ENCODE measurements at places on chromosomes 3 and 15.

- DNase-seq: no peak
Observed at GRCh38 chr3:113498221-113499005, 16.5 kb downstream of the SPICE1 start.

GRCh38 chr3:165636684-165637015 lies 200.6 kb downstream of the BCHE start:
- no peak for DNase-seq

GRCh38 chr3:152040319-152040718 lies 166.9 kb downstream of the SUCNR1 start:
- no peak for DNase-seq

DNA sequence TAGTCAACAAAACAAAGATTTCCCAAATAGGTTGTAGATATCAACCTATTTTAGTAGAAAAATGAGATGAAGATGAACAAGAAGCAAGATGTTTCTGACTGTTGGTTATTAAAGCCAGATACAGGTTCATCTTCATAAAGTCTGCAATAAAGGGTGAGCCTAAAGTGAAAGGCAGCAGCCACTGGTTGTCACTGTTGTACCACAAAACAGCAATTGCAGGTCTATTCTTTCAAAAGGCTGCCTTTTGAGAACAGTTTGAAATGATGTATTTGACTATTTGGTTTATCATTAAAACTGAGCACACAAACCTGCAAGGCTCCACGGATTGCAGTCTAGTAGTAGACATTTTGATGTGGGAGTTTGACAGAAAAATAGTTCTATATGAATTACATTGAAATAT lies 543.4 kb downstream of the GBE1 start:
- DNase-seq: no peak

GRCh38 chr3:10524799-10525301 lies 19.5 kb upstream of the ATP2B2 start:
- DNase-seq: no peak

GRCh38 chr3:129555616-129556357 lies 12.8 kb downstream of the H1-8 start:
- DNase-seq: no peak

GRCh38 chr15:100330629-100331215 lies 11.1 kb downstream of the ADAMTS17 start:
- DNase-seq: no peak

- no peak for DNase-seq
Observed at GRCh38 chr15:82183121-82184031, 79.2 kb downstream of the EFL1 start.

DNA sequence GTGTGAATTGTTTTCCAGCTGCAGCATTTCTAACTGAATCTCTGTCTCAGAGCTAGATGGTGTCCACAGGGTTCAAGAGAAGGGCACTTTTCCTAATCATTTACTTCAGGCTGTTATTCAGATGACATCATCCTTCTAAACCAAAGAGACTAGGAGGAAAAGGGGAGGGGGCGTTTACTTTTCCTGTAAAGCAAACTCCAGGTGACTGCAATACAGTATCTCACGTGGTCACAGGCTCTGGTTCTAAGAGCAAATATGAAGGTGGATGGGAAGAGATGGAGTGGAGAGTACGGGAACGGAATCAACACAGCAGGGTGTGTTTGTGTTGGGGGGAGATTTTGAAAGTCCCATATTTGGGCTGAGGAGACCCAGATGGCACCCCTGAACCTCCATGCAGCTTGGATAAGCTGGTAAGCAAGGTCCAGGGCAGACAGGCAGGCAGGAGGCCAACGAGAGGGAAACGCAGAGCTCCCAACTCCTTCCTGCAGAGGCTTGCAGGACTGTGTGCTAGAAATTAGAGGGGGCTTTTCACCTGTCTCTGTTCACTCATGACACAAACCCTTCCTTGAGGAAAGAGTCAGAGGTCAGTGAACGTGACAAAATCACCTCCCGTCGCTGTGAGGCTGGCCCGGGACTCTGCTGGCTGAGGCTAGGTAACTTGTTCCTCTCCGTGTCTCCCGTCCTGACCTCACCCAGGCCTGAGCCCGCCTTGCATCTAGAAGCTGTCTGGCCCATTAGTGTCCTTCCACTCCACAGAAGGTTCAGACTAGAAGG lies 151.2 kb downstream of the OPA1 start:
- no peak for DNase-seq

DNA sequence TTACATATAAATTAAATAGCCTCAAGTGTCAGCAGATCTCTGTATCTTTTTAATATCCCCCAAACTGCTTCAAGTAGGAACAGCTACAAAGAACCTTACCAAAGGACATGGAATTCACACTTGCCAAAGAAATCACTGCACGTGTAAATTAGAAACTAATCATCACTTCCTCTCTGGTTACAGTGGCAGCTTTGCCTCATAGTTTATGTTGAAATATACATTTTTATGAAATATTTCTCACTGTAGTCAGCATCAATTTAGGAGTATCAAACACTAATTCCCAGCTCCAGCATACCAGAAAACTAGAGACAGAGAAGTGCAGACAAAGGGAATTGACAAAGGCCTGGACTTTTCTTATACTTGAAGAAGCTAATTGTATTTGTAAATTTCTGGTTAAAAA lies 260.9 kb downstream of the TIGIT start:
- no peak for DNase-seq

DNA sequence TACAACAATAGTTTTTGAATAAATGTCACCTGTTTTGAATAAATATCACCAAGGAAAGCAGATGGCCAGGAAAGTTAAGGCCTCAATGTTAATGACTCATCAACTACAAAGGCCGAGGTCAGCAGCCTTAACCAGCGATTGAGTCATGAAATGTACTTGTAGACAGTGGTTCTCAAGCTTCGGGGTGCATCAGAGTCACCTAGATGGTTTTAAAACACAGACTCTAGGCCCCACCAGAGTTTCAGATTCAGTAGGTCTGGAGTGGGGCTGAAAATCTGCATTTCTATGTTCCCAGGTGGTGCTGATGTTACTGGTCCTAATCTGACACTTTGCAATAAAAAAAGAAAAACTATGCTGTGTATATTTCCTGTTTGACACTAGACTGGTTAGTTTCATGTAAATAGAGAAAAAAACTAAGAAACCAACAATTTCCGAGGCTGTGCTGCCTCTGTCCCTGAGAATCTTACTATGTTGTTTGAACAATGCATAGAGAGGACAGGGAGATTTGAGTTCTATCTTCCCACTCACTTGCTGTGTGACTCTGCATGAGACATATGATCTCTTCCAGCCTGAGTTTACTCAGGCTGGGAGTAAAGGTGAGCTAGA lies 9.8 kb downstream of the RAB27A start:
- no peak for DNase-seq

- DNase-seq: no peak
Observed at GRCh38 chr3:171979081-171979480, 60.3 kb upstream of the FNDC3B start.

GRCh38 chr15:76905013-76905839 lies at the start of gene SCAPER:
TSS of gene SCAPER (minus strand) at chr15:76905340. CDS start at chr15:76883817, 21,523 bp downstream.
- DNase-seq: peak; percentile 93

- no peak for DNase-seq
Observed at GRCh38 chr3:66397745-66398144, 103.1 kb downstream of the LRIG1 start.

- DNase-seq: no peak
Observed at GRCh38 chr3:127728417-127729015, 55.8 kb downstream of the ABTB1 start.

DNA sequence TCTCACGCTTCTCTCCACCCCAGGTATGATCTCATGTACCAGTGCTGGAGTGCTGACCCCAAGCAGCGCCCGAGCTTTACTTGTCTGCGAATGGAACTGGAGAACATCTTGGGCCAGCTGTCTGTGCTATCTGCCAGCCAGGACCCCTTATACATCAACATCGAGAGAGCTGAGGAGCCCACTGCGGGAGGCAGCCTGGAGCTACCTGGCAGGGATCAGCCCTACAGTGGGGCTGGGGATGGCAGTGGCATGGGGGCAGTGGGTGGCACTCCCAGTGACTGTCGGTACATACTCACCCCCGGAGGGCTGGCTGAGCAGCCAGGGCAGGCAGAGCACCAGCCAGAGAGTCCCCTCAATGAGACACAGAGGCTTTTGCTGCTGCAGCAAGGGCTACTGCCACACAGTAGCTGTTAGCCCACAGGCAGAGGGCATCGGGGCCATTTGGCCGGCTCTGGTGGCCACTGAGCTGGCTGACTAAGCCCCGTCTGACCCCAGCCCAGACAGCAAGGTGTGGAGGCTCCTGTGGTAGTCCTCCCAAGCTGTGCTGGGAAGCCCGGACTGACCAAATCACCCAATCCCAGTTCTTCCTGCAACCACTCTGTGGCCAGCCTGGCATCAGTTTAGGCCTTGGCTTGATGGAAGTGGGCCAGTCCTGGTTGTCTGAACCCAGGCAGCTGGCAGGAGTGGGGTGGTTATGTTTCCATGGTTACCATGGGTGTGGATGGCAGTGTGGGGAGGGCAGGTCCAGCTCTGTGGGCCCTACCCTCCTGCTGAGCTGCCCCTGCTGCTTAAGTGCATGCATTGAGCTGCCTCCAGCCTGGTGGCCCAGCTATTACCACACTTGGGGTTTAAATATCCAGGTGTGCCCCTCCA lies 19.1 kb downstream of the TYRO3 start:
- DNase-seq: no peak

GRCh38 chr3:15492847-15493360 lies 28.6 kb downstream of the COLQ start:
- DNase-seq: no peak

DNA sequence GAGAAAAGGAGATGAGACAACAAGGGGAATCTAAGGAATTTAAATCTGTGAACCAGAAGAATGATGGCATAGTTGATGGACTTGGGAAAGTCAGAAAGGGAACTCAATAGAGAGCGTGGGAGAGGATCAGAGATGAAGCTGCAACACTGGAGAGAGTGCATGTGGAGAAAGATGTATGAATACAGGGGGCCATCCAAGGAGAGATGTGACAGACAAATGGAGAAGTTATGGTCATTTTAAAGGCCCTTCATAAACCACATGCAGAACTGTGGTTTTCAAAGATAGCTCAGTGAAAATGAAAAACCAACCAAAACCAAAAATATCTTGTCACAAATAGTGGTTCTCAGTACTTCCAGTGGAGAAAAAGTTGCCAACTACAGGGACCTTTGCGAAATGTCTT lies 265.2 kb downstream of the SUCLG2 start:
- no peak for DNase-seq

DNA sequence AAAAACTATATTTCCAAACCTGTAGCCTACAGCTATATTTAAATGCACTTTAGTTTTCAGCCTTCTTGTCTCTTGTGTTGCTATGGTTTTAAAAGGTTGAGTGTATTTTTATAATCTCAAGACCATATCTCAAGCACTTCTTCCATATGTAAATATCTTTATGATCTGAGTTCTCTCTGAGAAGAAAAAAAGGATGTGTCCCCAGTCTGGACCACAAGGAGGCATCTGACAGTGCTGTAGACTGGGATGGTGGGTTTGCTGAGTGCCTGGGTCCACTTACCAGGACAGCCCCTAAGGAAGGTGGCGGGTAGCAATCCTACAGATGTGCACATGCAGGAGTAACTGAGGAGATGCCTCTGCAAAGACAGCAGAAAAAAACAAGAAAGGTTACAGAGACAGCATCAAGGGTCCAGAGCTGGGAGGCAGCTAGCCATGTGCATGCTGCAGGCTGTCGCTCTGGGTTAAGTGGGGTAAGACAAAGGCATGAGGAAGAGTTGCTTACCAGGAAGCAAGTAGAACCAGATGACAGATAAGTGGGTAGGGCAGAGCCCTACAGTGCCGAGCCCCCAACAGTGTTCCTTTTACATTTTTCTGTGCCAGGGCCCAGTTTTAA lies 70.6 kb upstream of the SNRK start:
- no peak for DNase-seq

DNA sequence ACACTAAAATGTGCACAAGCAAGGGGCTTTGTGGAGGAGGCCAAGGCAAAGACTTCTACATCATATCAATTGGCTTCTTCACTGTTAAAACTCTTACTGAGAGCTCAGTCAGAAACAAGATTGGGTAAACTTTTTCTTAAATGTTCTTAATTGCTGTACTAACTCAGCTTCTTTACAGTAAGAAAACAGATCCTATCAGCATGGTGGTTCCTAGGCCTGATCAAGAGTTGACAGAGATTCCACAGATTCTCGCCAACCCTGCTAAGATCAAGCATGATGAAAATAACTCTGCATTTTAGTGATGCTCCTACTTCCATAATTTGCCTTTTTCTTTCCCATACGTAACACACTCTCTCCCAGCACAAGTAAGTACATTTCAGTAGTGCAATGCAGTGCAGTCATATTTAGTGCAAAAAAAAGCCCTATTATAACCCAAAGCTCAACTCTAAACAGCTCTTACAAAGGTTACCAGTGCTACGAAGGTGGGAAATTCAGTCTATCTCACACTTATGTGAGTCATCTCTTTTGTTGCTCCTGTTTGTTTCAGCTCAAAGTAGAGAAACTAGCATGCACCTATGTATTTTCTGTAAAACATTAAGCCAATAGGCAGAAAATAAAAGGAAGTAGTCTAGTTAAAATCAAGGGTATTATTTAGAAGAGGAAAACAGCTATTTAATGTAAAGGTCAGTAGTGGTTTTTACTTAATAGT lies 29.9 kb downstream of the TIGIT start:
- DNase-seq: no peak

- DNase-seq: no peak
Observed at GRCh38 chr15:63712828-63713520, 115.8 kb downstream of the FBXL22 start.

DNA sequence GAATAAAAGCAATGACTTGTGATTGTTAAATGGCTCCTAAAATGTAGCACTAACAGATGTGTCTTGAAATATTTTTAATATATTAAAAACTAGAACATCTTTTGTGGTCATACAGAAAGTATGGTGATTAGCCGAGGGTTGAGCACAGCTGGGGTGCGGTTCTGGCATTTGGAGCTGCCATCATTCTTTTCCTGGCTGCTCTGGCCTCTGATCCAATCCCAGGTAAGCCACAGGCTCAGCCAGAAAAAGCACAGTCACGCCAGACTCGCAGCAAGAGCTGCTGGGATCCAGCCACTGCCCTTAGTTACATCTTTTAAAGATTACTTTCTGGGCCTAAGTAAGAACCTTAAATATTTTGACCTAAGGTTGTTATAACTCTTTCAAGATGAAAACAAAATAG lies 196.8 kb downstream of the PLCL2 start:
- no peak for DNase-seq

GRCh38 chr15:88649286-88649733 lies 10.5 kb downstream of the ISG20 start:
- DNase-seq: peak; percentile 50

DNA sequence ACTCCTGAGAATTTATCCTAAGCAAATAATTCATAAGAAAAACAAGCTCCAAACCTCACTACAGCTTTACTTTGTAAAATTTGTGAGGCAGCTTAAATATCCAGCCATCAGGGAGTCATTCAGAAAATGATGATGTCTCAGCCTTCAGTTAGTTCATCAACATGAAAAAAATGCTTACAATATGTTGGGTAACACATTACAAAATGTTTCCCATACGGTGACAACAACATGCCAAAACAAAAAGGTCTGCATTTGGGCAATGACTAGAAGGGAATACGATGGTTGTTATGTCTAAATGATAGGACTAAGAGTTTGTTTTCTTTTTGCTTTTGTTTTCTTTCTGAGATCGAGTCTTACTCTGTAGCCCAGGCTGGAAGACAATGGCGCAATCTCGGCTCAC lies 47.0 kb upstream of the CFAP161 start:
- DNase-seq: no peak

Measured in HTR-8/SVneo (cell line).